Naive thymus-derived CD4-positive, alpha-beta T cell (primary cell): ENCODE measurements at places on chromosomes 16 and 17. TPM values are rescaled to one million over a fixed set of nuclear protein-coding genes. Genes with fewer than 3 reads are reported as not detected.
A peak's percentile ranks its signal among the peaks of the same experiment; 100 is the strongest.

The CAPN15 gene
- 55.6 TPM for total RNA-seq

GRCh38 chr17:28705074-28705659, 6.5 kb downstream of the PROCA1 start:
- H3K4me3 ChIP-seq, result no peak overlapping the region
- no peak for DNase-seq
- peak overlapping the region; percentile 8 for H3K27ac ChIP-seq
- no peaks in the 10 kb centered on the region for H3K27me3 ChIP-seq
- no peaks in the 10 kb centered on the region for H3K4me1 ChIP-seq
- H3K36me3 ChIP-seq, result peaks cover 51% of the 10 kb centered on the region

The KCNH6 gene
- total RNA-seq, result not detected

GRCh38 chr16:88706965-88707826, 893 bp downstream of the CTU2 start:
- no peaks in the 10 kb centered on the region for H3K27me3 ChIP-seq
- peak overlapping the region; percentile 79 for H3K4me3 ChIP-seq
- H3K4me1 ChIP-seq, result peaks cover 25% of the 10 kb centered on the region
